ENCODE measurements at places on chromosomes 1 and 21.

DNA sequence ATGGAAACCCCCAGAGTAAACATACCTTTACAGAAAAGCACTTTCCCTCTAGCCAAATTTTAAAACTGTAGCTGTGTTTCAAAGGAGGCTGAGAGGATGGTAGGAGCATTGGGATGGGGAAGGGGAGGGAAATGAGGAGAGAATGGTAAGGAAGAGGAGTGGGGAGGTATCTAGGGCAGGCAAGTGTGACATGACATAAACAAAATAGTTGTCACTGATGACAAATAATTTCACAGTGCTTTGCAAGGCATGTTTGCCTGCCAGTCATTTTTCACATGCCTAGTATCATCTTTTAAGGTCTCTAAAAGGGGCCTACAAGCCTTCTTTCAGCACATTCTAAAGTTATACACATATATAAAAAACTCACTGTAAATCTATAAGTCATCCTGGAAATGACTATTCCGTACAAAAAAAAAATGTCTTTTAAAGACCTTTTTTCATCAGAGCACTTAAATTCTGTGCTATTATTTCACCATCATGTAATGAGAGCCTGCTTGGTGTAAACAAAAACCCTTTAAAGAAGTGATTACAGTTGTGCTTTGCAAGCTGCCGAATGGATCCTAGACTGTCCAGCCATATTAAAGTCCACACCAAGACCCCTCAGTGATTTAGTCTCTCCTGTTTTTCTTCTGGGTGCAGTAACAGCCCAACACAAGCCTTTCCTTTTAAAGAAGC is 38.4 kb downstream of the HLX start:
- DNase-seq = no peak

GRCh38 chr1:155527677-155528076 is 34.9 kb downstream of the ASH1L start:
- DNase-seq = peak; percentile 89

DNA sequence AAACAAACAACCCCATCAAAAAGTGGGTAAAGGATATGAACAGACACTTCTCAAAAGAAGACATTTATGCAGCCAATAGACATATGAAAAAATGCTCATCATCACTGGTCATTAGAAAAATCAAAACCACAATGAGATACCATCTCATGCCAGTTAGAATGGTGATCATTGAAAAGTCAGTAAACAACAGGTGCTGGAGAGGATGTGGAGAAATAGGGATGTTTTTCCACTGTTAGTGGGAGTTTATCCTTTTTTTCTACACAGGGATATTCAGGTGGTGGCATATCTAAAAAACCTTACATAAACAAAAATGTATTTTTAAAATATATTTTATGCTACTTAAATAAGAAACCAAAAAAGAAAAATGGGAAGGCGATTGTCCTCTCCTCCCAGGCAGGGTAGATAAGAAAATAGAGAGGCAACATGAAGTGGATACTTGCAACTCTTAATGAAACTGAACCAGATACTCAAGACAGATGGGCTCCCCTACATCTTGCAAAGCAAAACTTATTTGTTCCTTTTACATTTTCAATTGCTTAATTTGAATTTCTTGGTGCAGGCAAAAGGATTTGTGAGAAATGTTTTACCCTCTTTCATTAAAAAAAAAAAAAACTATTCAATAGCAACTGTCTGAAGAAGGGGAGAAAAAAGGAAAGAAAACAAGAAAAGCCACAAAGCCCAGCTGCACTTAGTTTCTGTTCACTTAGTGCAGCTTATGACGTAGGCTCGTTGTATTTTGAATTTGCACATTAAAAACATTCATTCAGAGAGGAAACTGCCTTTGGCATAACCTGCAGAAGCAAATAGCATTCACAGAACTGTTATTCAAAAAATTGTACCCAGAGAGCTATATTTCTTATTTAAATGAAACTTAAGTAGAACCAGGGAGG is 36.9 kb upstream of the RGS1 start:
- DNase-seq = peak; percentile 41

- no peak for DNase-seq
Measured at GRCh38 chr1:60904099-60904851, 178.1 kb upstream of the NFIA start.

GRCh38 chr21:31248598-31248997 is 95.5 kb downstream of the TIAM1 start:
- no peak for DNase-seq

GRCh38 chr1:2195785-2196184 is 1.2 kb upstream of the FAAP20 start:
- no peak for DNase-seq

GRCh38 chr1:156755527-156755950 is 4.1 kb upstream of the HDGF start:
- DNase-seq = no peak

DNA sequence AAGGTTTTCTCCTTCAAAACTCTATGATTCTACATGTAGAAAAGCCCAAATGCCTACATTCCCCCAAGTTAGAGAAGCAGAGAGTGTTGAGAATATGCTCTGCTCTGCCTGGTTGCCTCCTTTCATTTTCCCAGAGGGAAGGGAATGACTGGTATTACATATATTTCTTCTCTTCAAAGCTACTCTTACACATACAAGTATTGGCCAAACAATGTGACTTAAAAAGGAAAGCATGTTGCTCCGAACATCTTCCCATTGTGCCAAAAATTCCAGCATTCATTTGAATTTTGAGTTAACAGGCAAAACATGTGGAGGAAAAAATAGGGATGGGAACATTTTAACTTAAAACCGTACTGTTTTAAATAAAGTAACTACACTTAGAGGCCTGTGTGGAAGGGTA is 125.2 kb downstream of the COQ8A start:
- DNase-seq = no peak

GRCh38 chr1:204418174-204419063 is 6.8 kb upstream of the PPP1R15B start:
- DNase-seq = no peak

- no peak for DNase-seq
Measured at GRCh38 chr21:29639366-29640079, 300.3 kb downstream of the GRIK1 start.

DNA sequence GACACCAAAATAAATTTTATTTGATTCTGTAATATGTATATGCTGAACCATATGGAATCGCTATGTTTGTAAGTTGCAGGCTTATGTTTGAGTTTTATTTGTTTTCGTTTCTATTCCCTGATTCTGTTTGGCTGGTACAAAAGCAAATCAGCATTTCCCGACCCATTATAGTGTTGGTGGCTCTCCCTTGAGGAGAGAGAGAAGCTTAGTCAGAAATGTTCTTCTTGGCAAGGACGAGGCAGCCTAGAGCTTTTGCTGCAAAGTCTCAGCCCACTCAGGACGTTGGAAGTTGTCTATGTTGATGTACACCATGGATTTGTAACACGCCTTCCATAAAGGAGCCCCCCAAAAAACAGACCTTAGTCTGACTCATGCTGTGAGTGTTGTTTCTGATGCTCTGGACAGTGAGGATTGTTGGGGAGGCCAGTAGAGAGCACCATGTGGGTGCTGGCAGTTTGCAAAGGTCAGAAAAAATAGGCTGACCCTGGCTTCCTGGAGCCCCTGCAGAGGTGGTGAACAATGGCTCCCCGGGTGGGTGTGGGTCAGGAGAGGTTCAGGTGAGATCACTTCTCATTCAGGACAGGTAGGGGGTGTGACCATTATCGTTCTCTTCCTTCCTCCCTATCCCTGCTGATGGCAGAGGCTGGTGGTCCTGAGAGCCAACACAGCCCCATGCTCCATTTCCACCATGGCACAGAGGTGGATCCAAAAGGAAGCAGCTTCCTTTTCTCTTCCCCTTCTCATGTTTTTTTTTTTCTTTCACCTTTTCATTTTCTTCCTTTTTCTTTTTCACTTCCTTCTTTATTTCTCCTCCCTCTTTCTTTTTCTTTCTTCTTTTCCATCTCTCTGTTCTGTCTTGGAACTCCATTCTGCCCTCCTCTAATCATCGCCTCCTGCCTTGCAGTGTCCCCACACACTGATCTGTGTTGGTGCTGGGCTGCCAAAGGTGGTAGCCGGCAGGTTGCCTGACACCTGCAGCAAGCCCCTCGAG is 84.4 kb upstream of the CNTN2 start:
- DNase-seq = no peak

GRCh38 chr1:232940262-232940661 is 10.1 kb upstream of the NTPCR start:
- no peak for DNase-seq

GRCh38 chr1:24551960-24552571 is 3.8 kb upstream of the NCMAP start:
- no peak for DNase-seq

GRCh38 chr1:6463120-6463412 is 2.9 kb downstream of the TNFRSF25 start:
- no peak for DNase-seq

- DNase-seq = no peak
Measured at GRCh38 chr1:7335224-7335879, 435.7 kb upstream of the VAMP3 start.

- DNase-seq = peak; percentile 78
Measured at GRCh38 chr1:1433804-1434130, 1.7 kb upstream of the VWA1 start.

Measured in suppressor macrophage treated with lipopolysaccharide for 1 hour (primary cell).